Kidney epithelial cell (primary cell): ENCODE measurements at places on chromosomes 6 and 20. TPM values are rescaled to one million over a fixed set of nuclear protein-coding genes. Genes with fewer than 3 reads are reported as not detected.

Gene ACTL10
- 3.1 and 3.6 TPM in 2 replicates for total RNA-seq

Gene FAM210B
- total RNA-seq: 55.5 and 59.7 TPM in 2 replicates

Gene BTNL2
- total RNA-seq: not detected in 2 replicates

Gene GSTA3
- not detected in 2 replicates for total RNA-seq

Gene CRIP3
- total RNA-seq: 0.67 TPM in 1 of 2 replicates, not detected in the other
